ENCODE measurements at places on chromosomes 7 and 10. TPM values are rescaled to one million over a fixed set of nuclear protein-coding genes. Genes with fewer than 3 reads are reported as not detected.

Gene MPP7
- 19.0 TPM for total RNA-seq

DNA sequence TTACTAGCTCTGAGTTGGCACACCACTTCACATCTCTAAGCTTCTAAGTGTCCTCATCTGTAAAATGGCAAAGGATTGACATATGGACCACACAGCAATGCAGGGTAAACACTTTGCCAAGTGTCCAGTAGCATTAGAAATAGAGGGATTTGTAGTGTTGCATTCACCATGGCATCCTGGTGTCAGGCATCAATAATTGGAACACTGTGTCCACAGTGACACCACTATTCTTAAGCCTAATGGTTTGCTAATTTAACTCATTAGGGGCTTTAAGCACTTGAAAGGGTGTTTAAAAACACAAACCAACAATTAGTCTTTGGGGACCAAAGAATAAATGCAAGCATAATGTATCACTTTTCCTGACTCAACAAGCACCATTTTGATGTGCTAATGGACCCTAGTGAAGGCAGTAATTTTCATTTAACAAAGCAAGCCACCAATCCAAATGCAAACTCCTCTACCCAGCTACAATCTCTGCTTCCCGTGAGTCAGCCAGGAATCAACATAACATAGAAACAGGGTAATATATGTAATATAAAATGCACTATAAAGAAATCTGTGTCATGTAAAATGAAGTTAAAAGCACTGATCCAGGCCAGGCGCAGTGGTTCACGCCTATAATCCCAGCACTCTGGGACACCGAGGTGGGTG, 75.9 kb downstream of the FAM204A start:
- no peak overlapping the region for H3K27ac ChIP-seq
- H3K36me3 ChIP-seq = no peaks in the 10 kb centered on the region
- peaks cover 14% of the 10 kb centered on the region for H3K4me1 ChIP-seq
- no peaks in the 10 kb centered on the region for H3K27me3 ChIP-seq
- no peak overlapping the region for H3K4me3 ChIP-seq

DNA sequence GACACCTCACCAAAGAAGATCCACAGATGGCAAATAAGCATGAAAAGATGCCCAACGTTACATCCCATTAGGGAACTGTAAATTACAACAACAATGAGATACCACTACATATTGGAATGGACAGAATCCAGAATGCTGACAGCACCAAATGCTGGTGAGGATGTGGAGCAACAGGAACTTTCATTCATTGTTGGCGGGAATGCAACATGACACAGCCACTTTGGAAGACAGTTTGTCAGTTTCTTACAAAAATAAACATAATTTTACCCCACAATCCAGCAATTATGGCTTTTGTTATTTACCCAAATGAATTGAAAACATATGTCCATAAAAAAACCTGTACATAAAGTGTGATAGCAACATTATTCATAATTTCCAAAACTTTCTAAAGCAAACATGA, 176.8 kb downstream of the C7orf25 start:
- H3K36me3 ChIP-seq = no peaks in the 10 kb centered on the region
- no peak overlapping the region for H3K27ac ChIP-seq
- no peak for DNase-seq
- no peak overlapping the region for H3K4me3 ChIP-seq
- H3K4me1 ChIP-seq = no peaks in the 10 kb centered on the region

- H3K36me3 ChIP-seq = peaks cover 11% of the 10 kb centered on the region
- no peak for DNase-seq
- no peak overlapping the region for H3K27ac ChIP-seq
- peaks cover 7% of the 10 kb centered on the region for H3K27me3 ChIP-seq
Observed at GRCh38 chr10:58765910-58766309, 253.2 kb downstream of the BICC1 start.

DNA sequence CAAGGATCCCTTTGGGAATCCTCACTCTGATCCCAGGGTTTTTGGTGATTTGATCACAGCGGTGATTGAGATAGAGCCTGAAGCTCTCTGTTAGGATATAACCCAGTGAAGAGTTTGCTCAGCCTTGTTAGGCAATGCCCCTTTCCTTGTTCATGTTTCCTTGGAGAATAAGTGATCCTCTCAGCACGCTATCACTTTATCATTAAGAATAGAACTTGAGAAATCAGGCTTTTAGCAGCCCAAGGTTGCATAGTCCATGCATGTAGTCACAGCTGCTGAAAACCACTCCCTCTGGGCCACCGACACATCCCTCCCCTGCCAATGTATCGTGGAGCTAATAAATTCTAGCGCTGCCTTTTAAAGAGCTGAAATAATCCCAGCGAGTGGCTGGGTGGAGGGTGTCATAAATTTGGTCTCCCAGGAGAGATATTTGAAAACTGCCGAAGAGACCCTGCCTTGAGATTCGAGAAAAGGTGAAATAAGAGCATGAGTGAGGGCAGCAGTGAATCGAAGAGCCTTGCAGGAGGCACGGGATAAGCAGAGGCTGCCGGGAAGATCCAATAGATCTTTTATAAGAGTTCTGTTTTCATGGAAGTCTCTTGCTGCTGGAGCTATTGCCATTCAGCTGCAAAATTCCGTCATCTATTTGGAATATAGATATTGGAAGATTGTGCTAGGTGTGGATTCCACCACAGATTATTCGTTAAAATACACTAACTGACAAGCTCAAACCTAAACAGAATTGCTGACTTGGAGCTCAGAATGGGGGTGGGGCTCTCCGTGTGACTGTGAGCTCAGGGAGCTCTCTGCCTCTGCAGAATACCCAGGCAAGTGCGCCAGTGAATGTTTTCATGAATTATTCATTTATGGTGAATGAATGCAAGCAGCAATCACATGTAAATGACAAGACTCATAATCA, 249.8 kb downstream of the TRIL start:
- peaks cover 10% of the 10 kb centered on the region for H3K27me3 ChIP-seq
- peaks cover 54% of the 10 kb centered on the region for H3K4me1 ChIP-seq
- H3K4me3 ChIP-seq = peak overlapping the region; percentile 92
- peak overlapping the region; percentile 98 for H3K27ac ChIP-seq
- no peaks in the 10 kb centered on the region for H3K36me3 ChIP-seq

Gene PRKCQ
- 1.3 TPM for total RNA-seq

- H3K4me1 ChIP-seq = no peaks in the 10 kb centered on the region
- H3K27ac ChIP-seq = no peak overlapping the region
- H3K36me3 ChIP-seq = no peaks in the 10 kb centered on the region
Observed at GRCh38 chr10:90269699-90270098, 568.3 kb downstream of the KIF20B start.

Gene PRSS58
- total RNA-seq = not detected

DNA sequence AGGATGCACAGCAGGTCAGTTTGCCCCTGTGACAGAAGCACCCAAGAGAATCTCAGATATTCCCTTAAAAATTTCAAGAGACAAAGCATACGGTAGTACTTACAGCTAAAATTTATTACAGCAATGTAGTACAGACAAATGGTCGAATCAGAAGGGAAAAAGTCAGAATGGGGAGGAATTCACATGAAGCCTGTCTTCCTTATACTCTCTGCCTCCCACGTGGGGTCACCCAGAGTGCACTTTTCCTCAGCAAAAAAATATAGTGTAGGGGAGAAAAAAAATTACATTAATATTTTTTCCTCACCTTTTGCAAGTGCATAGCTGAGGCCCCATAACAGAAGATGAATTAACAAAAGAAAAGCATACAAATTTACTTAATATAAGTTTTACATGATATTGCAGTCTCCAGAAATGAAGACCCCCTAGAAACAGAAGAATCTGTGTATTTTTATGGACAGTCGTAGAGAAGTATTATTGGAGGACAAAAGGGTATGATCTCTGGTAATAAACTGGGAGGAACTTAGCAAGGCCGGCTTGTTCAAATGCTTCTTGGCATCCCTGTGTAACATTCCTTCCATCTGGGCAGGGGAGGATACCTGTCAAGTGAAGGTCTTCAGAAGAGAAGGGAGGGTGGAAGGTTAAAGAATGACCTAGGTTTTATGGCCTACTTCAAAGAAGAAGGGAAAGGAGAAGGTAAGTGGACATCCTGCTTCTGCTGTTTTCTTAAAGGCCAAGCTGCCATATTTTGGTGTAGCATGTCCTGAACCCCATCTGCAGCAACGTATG, 270.6 kb upstream of the MAGI2 start:
- no peaks in the 10 kb centered on the region for H3K4me1 ChIP-seq
- no peak for DNase-seq
- no peak overlapping the region for H3K27ac ChIP-seq
- H3K4me3 ChIP-seq = no peak overlapping the region
- no peaks in the 10 kb centered on the region for H3K36me3 ChIP-seq

Gene CFAP69
- 0.71 TPM for total RNA-seq

- H3K27ac ChIP-seq = no peak overlapping the region
- H3K27me3 ChIP-seq = peaks cover 9% of the 10 kb centered on the region
- H3K4me3 ChIP-seq = no peak overlapping the region
- H3K4me1 ChIP-seq = peaks cover 10% of the 10 kb centered on the region
Observed at GRCh38 chr7:101722247-101722646, 93.2 kb upstream of the MYL10 start.

- no peak overlapping the region for H3K4me3 ChIP-seq
- no peak overlapping the region for H3K27ac ChIP-seq
- no peaks in the 10 kb centered on the region for H3K27me3 ChIP-seq
- peak; percentile 23 for DNase-seq
Observed at GRCh38 chr7:79298145-79298760, 155.2 kb downstream of the MAGI2 start.

All from glutamatergic neuron (in vitro differentiated cells).